ENCODE measurements at places on chromosomes 16 and 17.

- no peak for DNase-seq
Observed at GRCh38 chr16:49382916-49383315, 9.3 kb downstream of the C16orf78 start.

DNA sequence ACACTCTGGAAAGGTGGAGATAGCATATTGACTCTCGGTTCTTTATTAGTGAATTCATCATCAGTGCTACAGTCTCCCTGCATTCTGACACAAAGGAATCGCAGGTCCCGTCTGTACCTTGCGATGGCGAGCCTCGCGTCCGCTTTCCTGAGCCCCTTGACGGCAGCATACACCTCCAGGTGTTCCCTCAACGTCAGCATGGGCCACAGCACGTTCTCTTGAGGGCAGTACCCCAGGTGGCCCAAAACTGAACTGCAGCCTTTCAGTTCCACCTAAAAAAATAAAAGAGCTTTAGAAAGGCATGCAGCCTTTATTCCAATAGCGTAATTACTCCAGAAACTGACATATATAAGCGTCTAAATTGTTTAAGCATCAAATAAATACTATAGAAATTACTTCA is 24.2 kb upstream of the ABCA9 start:
- DNase-seq, result no peak

DNA sequence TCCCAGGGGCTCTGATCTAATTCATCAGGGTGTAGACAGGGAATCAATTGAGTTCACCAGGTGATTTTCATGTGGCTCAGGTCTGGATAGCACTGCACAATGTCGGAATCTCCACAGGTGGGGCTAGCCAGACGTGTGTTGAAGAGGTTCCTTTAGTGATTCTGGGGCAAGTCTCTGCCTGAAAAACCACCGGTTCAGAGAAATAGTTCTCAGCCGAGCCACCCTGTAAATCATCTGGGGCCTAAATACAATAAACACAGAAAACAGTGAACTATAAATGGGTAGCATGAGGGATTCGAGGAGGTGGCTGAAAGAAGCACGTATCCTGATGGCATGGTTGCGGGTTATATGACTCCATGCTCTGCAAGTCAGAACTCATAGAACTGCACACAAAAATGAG is 21.3 kb downstream of the ASPA start:
- no peak for DNase-seq

DNA sequence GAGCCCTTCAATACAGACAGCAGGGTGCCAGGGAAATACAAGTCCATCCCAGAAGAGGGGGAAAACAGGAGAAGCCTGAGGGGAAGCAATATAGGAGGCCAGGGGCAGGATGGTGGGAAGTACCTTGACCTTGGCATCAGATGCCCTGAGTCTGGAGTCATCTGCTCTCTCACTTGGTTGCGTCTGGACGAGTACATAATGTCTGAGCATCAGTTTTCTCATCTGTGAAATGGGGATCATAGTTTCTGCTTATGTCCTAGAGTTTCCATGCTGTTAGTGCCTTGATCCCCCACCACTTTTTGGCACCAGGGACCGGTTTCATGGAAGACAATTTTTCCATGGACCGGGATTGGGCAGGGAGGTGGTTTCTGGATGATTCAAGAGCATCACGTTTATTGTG is 2.3 kb downstream of the STAT5A start:
- DNase-seq, result no peak

- no peak for DNase-seq
Observed at GRCh38 chr16:46857368-46857945, 26.5 kb upstream of the C16orf87 start.

DNA sequence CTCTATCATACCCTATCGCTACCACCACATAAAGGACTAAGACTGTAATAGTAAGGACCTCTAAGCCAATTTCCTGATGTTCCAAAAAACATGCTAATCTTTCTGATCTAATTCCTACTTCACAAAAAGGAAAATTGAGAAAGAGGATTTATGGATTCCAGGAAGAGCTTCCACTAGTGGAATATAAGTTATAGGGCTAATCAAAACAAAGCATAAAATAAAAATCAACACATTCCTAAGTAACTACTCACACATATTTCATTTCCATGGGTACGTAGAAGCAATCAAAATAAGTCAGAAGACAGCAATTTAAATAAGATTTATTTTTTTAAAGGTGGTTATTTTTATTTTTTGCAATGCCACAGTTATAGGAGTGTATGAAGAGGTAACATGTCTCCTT is 12.4 kb downstream of the CCDC43 start:
- DNase-seq, result no peak

GRCh38 chr17:9105068-9105868 is 84.0 kb downstream of the NTN1 start:
- no peak for DNase-seq

GRCh38 chr17:28738680-28739384 is 5.0 kb upstream of the TRAF4 start:
- DNase-seq, result peak; percentile 63

DNA sequence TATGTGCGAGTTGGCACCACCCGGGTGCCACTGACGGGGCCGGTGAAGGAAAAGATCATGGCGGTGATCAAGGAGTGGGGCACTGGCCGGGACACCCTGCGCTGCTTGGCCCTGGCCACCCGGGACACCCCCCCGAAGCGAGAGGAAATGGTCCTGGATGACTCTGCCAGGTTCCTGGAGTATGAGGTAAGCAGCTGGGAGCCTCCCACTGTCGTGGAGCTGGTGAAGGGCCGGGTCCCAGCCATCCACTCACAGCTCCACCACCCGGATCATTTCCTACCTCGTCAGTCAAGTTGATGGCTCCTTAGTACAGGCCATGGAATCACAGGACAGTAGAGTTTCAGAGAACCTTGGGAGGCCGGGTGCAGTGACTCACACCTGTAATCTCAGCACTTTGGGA is 20.0 kb downstream of the ATP2A1 start:
- DNase-seq, result no peak

GRCh38 chr16:12257926-12258561 is 281.5 kb downstream of the SNX29 start:
- DNase-seq, result no peak

DNA sequence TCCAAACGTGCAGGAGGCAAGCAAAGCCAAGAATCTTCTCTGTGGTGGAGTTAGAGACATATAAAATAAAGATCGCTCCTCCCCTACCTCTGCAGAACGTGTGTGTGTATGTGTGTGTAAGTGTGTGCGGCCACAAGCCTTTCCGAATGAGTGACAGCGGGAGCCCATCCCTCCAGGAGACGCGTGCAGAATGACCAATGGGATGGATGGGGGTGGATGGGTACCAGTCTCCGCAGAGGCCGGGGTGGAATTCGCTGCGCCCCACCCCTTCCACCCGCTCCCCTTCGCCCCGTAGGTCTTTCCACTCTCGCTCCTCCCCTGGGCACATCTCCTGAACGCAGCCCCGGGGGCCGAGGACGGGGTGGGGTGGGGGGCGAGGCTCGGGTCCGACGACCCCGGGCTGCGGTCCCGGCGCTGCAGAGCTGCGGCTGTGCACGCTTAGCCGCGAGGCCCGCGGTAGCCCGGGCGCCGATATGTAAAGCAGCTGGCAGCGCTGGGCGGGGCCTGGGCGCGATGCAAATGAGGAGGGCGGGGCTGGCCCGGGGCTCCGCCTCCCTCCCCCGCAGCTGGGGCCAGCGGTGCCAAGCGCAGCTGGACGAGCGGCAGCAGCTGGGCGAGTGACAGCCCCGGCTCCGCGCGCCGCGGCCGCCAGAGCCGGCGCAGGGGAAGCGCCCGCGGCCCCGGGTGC is at the start of gene PRKCB:
TSS of gene PRKCB (plus strand) at position 594 of the 688 bp plus-strand sequence.
- DNase-seq, result peak; percentile 89

- no peak for DNase-seq
Observed at GRCh38 chr17:34177642-34178041, 77.4 kb upstream of the CCL2 start.

DNA sequence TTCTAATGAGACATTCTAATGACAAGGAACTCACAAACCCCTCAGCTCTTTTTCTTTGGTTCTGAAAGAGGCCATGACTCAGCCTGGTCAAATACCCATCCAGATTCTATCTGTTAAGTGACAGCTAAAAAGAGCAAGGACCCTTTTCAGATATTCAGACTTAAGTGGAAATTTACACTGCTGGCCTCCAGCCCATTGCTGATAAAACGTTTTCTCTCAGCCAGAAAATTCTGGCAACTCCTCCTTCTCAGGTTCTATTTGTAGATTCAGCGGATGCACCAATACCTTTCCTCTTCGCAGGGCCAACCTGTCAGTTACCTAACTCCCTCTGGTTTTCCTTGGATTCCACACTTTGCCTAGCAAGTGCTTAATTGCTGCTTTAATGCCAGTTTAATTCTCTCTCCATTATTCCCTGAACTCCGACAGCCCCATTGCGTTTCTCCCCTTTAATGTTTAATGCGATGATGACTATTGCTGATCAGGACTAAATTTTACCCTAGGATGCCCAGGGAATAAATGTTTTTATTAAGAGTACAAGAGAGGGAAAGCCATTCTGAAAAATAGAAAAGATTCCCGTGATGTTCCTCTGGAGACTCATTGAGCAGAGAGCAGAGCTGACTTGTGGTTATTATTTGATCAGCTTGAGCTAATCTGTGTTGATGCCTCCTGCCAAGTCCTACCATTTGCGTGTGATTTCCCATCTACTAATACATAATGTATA is 35.9 kb upstream of the TOM1L1 start:
- DNase-seq, result no peak

DNA sequence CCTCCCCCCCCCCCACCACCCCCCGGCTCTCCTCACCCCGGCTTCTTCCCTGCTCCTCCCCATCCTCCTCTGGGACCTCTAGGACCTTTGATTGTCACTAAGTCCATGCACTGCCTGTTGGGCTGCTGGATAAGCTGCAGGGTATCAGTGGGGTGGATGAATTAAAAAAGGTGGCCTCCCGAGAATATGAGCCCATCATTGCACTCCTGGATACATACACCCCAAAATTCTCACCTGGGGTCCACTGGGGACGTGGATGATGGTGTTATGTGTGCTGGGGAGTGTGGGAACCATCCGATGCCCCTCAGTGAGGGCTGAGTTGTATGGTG is 88.8 kb downstream of the IRF8 start:
- no peak for DNase-seq

- DNase-seq, result peak; percentile 92
Observed at GRCh38 chr16:30628628-30629540, 18.7 kb upstream of the ZNF689 start.

DNA sequence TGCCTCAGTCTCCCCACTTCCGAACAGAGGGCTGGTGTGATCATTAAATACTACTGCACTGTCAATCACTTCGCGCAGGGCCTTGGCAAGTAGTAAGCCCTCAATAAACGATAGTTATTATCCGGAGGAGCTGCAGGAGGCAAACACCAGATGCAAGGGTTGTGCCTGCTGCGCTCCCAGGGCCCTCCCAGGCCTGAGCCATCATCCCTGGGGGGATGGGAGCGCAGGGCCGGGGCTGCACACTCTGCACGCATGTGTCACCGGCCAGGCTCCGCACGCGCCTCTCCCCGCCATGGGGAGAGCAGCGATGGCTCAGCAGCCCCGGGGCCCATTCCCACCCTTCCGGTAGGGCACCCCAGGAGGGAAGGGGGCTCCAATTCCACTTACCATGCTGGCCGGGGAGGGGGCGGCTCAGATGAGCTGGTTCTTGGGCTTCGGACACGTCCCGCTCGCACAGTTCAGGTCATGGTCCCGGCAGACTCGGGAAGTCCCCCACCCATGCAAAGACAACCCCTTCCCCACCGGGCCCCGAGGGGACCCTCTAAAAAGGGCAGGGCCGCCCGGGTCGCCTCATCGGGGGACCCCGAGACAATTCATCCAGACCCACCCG is 681 bp downstream of the XPO6 start:
- DNase-seq, result peak; percentile 80

- no peak for DNase-seq
Observed at GRCh38 chr16:23020084-23020483, 129.2 kb downstream of the USP31 start.

DNA sequence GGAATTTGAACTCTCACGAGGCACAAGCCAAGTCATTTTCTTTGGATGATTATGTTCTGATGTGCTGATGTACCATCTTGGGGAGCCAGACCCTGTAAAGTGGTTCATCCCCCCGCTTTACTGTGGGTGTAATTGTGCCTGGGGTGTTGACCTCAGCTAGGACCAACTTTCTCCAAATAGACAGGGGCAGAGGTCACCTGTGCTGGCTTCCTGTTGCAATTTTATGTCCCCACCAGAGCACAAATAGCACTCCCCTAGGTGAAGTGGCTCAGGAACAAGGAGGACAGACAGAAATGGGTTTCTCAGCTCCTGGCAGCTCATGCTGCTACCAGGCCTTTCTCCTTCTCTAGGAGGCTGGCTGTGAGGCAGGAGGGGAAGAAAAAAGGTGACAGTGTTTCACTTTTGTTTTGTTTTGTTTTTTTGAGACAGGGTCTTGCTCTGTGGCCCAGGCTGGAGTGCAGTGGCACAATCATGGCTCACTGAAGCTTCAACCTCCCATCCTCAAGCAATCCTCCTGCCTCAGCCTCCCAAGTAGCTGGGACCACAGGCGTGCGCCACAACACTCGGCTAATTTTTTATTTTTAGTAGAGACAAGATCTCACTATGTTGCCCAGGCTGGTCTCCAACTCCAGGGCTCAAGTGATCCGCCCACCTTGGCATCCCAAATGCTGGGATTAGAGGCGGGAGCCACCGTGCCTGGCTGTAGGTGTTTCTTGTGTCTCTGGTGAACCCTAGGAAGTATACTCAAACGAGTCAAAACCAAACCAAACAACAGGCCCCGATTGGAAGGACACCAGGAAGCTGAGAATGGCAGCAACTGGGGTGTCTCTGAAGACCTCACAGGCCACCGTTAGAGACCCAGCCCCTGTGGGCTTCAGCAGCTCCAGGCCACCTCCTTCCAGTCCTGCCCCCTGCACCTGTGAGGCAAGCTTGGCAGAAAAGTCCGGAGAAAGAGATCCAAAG is 32.5 kb upstream of the WFIKKN2 start:
- DNase-seq, result no peak

- no peak for DNase-seq
Observed at GRCh38 chr17:54662978-54663876, 237.4 kb upstream of the TOM1L1 start.

- peak; percentile 80 for DNase-seq
Observed at GRCh38 chr17:16991349-16992009, 19.6 kb upstream of the TNFRSF13B start.

DNA sequence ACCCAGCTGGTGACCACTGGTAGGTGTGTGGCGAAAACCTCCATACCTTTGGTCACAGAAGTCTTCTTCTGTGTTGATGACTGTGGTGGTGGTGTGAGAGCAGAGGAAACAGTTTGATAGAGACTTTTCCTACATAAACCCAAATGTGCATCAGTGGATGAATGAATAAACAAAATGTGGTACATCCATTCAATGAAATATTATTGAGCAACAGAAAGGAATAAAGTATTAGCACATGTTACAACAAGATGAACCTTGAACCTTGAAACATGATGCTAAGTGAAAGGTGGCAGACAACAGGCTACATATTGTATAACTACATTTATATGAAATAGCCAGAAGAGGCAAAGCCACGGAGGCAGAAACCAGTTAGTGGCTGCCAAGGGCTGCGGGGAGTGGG is 15.2 kb downstream of the CDK5R1 start:
- no peak for DNase-seq
